Thoracic aorta (tissue), 2 donors: ENCODE measurements at places on chromosomes 6 and 20. TPM values are rescaled to one million over a fixed set of nuclear protein-coding genes. Genes with fewer than 3 reads are reported as not detected.

The ZNF334 gene
- 3.0 TPM for total RNA-seq

The DYNLT2 gene
- total RNA-seq, result 0.95 TPM

The TFAP2B gene
- not detected for total RNA-seq

The PLCB1 gene
- 16.3 TPM for total RNA-seq

The PCIF1 gene
- 34.7 TPM for total RNA-seq

DNA sequence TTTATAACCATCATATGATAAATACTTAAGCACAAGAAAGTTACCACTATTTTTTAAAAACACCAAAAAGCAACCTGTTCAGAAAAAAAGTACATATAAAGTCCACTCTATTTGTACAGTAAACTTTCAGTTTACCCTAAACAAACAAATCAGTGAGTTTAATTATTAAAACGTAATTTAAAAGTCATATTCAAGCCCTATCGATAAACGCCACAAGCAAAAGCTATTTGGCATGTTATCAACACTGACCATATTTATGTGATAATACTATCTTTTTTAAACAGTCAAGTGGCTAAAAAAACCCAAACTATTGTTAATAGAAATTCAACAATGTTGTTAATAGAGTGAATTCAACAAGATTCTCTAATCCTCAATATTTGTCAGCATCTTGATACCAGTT is 1.9 kb downstream of the KATNA1 start:
- no peak for DNase-seq
